Body of pancreas (tissue), 4 donors: ENCODE measurements at places on chromosomes 5 and 9. TPM values are rescaled to one million over a fixed set of nuclear protein-coding genes. Genes with fewer than 3 reads are reported as not detected.

PCDH1 gene
- 31.3 TPM for total RNA-seq

TAF1L gene
- not detected for total RNA-seq

TXNDC8 gene
- not detected for total RNA-seq

DNA sequence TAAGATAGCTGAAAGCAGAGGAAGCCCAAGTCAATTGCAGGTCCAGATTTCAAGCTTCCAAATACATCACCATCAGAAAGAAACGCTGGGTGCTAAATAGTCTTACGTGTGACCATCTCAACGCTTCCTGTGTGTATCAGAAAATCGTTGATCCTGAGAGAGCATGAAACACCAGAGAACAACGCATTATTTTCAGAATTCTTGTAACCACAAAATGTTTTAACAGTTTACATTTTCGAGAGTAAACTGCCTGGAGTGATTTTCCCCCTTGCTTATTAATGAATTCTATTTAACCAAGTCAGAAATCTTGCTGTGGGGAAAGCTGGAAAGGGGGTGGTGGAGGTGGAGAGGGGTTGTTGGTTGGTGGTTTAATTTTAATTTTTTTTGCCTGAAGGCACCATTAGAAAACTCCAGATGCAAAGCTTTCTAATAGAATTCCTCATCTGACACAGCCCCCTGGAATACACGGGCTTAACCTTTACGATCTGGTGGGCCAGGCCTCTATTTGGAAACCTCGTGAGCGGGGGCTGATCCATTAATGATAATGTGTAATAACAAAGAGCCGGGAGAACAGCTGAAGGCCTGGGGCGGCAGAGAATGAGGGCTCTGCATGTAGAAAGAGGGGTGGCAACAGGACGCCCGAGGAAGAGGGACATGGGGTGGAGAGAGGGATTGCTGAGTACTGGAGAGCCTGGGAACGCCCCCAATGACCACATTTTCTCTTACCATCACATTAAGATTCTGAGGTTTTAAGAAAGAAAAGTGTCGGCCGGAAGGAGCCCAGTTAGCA is 124.5 kb upstream of the NFIB start:
- H3K27ac ChIP-seq, result no peak overlapping the region
- H3K36me3 ChIP-seq, result no peaks in the 10 kb centered on the region
- no peak overlapping the region for H3K4me3 ChIP-seq
- DNase-seq, result no peak

DNA sequence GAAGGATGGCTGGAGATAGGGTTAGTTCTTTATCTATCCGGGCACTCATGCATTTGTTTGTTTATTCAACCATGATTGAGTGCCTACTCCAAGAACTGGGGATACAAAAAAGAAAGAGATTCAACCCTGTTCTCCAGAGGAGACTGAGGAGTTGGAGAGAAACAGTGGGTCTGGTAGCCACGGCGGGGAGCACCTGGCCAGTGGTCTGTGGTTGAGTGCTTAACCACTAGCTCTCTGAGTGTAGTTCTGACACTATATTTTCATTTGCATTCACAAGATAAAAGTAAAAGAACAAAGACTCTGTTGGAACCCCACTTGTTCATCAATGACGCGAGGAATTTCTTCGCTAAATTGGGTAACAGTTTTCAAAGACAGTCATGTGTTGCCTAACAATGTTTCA is 295.5 kb upstream of the MSX2 start:
- DNase-seq, result no peak
- no peaks in the 10 kb centered on the region for H3K4me1 ChIP-seq
- no peaks in the 10 kb centered on the region for H3K27me3 ChIP-seq
- no peak overlapping the region for H3K4me3 ChIP-seq
- no peaks in the 10 kb centered on the region for H3K36me3 ChIP-seq

GRCh38 chr5:74903165-74903787 is 37.1 kb upstream of the FAM169A start:
- H3K4me1 ChIP-seq, result no peaks in the 10 kb centered on the region
- no peak overlapping the region for H3K27ac ChIP-seq
- H3K27me3 ChIP-seq, result no peaks in the 10 kb centered on the region
- H3K36me3 ChIP-seq, result no peaks in the 10 kb centered on the region

DNA sequence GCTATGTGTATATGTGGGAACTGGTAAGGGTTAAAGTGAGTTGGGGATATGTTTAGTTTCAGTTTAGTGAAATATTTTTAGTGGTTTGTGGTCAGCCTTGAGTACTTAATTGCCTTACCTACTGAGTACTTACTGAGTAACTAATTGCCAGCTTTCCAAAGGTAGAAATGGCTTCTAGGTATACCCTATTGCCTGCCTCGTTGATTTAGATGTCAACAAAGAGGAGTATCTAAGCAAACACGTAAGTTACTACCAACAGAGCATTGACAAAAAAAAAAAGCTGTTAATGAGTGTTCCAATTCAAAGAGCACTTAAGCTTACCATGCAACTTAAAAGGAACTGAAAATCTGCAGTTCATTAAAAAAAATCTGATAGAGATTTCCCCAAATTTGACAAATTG is 8.8 kb downstream of the ATP10B start:
- H3K4me1 ChIP-seq, result no peaks in the 10 kb centered on the region
- H3K27ac ChIP-seq, result no peak overlapping the region
- no peaks in the 10 kb centered on the region for H3K36me3 ChIP-seq
- no peak for DNase-seq
- no peaks in the 10 kb centered on the region for H3K27me3 ChIP-seq

DNA sequence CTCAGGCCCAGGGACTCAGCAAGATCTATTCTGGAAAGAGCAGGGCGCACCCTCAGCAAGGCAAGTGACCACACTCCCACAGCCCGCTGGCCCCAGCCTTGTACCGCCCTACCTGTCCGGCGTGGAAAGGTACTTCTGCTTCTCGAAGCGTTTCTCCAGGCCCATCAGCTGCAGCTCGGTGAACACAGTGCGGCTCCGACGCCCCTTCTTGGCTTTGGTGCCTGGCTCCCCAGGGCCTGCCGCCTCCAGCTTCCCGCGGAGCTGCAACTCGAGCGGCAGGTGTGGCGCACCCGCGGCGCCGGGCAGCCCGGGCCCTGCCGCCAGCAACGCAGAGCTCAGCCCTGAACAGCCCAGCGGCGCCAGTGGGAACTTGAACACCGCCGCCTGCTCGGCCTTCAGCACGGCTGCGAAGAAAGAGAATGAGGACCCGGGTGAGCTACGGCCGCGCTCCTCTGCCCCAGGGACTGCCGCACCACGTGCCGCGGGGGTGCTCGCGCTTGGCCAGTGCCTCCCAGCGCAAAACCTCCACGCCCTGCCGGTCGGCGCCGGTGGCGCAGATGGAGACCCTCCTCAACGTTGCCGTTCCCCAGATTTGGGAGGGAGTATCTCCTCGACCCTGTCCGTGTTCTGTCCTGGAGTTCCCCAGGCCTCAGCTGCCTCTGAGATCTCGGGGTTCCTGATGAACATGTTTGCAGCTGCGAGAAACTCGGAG is 2.2 kb downstream of the BARX1 start:
- no peaks in the 10 kb centered on the region for H3K36me3 ChIP-seq
- no peak for DNase-seq
- H3K4me3 ChIP-seq, result no peak overlapping the region
- peaks cover 3% of the 10 kb centered on the region for H3K27me3 ChIP-seq
- H3K4me1 ChIP-seq, result peaks cover 42% of the 10 kb centered on the region
- H3K27ac ChIP-seq, result no peak overlapping the region

DNA sequence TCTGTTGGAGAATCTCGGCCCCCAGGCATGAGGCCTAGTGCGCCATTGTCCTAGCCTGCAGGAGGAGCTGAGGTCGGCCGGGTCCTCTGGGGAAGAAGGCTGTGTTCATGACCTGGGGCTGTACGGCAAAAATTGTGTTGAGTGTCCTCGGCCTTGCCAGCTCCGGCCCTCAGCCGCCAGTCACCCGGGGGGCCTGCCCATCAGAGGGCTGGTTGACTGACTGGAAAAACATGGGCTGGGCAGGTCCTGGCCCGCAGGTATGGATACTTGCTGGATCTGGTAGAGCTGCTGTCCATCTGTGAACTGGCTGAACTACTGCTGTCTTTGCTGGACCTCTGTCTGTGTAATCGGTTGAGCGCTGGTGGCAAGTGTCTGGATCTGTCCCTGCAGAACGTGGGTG is 136.7 kb upstream of the GAS1 start:
- H3K4me1 ChIP-seq, result peaks cover 7% of the 10 kb centered on the region
- H3K36me3 ChIP-seq, result no peaks in the 10 kb centered on the region
- no peak overlapping the region for H3K4me3 ChIP-seq
- DNase-seq, result no peak
- no peak overlapping the region for H3K27ac ChIP-seq

GRCh38 chr9:30362373-30362772 is 2022.1 kb upstream of the ACO1 start:
- H3K27me3 ChIP-seq, result no peaks in the 10 kb centered on the region
- no peaks in the 10 kb centered on the region for H3K36me3 ChIP-seq
- no peak overlapping the region for H3K4me3 ChIP-seq
- no peak overlapping the region for H3K27ac ChIP-seq
- no peaks in the 10 kb centered on the region for H3K4me1 ChIP-seq
- no peak for DNase-seq

- no peak for DNase-seq
- H3K4me1 ChIP-seq, result no peaks in the 10 kb centered on the region
- H3K36me3 ChIP-seq, result no peaks in the 10 kb centered on the region
- H3K4me3 ChIP-seq, result no peak overlapping the region
Measured at GRCh38 chr9:105959531-105959930, 265.2 kb downstream of the TMEM38B start.

DNA sequence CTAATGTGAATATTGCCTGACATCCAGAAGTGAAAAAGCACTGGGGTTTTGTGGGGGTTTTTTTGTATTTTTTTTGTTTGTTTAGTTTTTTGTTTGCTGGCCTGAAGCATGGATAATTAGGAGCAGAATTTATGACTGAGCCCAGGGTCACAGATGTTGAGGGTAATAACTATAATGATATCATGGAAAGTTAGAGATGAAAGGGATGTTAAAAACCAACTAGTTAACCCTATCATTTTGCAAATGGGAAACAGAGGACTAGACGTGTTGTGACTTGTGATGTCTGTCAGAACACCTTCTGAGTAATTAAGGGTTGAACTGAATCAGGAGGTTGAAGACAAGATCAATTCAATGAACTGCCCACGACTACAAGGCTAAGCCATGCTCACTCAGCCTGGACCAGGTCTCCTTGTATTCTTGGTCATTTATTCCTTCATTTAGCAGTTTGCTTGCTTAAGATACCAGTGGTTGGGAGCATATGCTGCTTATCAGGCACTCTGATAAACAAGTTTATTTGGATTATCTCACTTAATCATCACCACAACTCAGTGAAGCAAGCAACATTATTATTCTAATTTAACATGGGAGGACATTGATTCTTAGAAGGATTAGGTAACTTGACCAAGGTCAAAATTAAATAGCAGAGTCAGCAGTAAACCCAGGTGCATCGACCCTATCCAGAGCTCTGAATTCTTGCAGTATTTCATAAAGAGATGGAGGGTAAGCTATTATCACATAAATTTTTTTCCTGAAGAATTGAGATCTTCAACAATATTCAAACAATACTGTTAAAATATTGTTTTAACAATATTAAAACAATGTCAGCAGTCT is 75.7 kb upstream of the PIK3R1 start:
- DNase-seq, result no peak
- no peaks in the 10 kb centered on the region for H3K4me1 ChIP-seq
- no peaks in the 10 kb centered on the region for H3K27me3 ChIP-seq
- H3K27ac ChIP-seq, result no peak overlapping the region
- H3K36me3 ChIP-seq, result no peaks in the 10 kb centered on the region

DNA sequence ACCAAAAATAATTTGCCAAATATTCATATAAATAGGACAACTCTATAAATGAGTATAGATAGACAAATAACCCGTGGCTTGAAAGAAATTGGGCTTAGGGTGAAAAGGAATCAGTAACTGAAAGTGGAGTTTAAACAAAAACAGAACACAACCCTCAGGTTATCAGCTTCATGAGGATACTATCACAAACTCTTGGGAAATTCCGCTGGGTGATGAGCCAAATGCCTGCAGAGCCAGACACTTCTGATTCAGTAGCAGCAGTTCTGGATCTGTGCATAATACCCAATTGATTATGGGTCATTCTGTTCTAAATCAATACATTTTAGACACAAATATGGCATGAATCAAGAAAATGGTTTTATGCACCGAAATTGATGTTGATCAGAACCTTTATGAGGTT is 72.4 kb downstream of the CAMK4 start:
- H3K4me3 ChIP-seq, result no peak overlapping the region
- H3K27ac ChIP-seq, result no peak overlapping the region

DNA sequence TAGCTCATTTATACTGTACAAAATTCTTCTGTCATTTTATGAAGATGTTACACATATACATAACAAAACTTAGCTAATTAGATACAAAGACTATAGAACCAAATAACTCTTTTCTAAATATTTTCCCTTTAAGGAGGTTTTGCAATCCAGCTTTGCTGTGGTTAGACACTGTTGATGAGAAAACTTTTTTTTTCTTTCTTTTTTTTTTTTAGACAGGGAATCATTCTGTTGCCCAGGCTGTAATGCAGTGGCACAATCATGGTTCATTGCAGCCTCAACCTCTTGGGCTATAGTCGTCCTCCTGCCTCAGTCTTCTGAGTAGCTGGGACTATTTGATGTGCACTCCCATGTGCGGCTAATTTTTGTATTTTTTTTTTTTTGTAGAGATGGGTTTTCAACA is 38.5 kb upstream of the CDKN2B start:
- H3K4me3 ChIP-seq, result no peak overlapping the region
- no peaks in the 10 kb centered on the region for H3K27me3 ChIP-seq
- no peak for DNase-seq

- H3K4me1 ChIP-seq, result no peaks in the 10 kb centered on the region
- no peak for DNase-seq
- H3K27me3 ChIP-seq, result no peaks in the 10 kb centered on the region
- no peak overlapping the region for H3K4me3 ChIP-seq
Measured at GRCh38 chr5:34526682-34527305, 129.3 kb upstream of the RAI14 start.

GRCh38 chr5:35762368-35762767 is 94.3 kb upstream of the IL7R start:
- no peaks in the 10 kb centered on the region for H3K36me3 ChIP-seq
- no peak for DNase-seq
- no peaks in the 10 kb centered on the region for H3K4me1 ChIP-seq
- no peaks in the 10 kb centered on the region for H3K27me3 ChIP-seq

DNA sequence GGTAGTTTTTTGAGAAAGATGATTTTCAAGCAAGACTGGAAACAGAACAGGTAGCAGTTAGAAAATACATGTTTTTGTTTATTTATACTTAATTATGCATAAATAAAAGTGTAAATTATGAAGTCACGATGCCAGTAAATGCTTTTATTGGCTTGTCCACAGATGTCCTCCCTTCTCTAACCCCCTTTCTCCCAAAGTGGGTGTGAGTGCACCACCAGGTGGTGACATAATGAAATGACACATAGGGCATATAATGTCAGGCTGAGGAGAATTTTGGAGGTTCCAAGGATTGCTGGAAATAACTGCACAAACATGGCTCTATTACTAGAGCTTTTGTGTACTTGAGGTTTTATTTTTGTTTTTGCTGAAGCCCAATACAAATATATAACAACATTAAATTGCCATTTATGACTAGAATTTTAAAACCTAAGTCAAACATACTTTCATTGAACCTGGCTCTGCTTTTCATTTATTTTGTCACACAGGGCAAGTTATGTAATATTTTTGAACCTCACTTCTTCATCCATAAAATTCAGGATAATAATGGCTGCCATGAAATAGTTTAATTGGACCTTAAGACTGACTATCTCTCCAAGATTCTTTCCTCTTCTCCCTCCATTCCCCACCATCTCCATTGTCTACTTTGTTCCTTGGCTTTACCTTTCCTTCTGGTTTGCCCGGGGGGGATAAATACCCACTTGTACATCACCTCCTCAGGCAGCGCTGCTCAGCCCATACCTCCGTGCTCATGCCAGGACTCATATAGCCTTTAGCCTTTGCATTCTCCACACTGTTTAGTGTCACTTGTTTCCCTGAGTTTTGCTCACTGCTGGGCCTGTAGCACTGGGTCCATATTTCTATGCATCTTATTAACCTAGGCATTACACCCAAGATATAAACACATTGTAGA is 168.8 kb downstream of the PDE4D start:
- H3K36me3 ChIP-seq, result no peaks in the 10 kb centered on the region
- no peak overlapping the region for H3K4me3 ChIP-seq
- no peaks in the 10 kb centered on the region for H3K27me3 ChIP-seq
- no peak overlapping the region for H3K27ac ChIP-seq
